ENCODE measurements at places on chromosomes 7 and 10. TPM values are rescaled to one million over a fixed set of nuclear protein-coding genes. Genes with fewer than 3 reads are reported as not detected.

The OGA gene
- polyA plus RNA-seq: 288 TPM

The GIMAP1 gene
- polyA plus RNA-seq: 6.2 TPM

The MACROH2A2 gene
- polyA plus RNA-seq: 69.5 TPM

The DYDC2 gene
- 0.64 TPM for polyA plus RNA-seq

The TMEM184A gene
- 3.2 TPM for polyA plus RNA-seq

The SPDYE2B gene
- polyA plus RNA-seq: 2.5 TPM

The MSMB gene
- not detected for polyA plus RNA-seq

The DTX2 gene
- polyA plus RNA-seq: 10.9 TPM

The GIMAP4 gene
- 83.2 TPM for polyA plus RNA-seq

The INHBA gene
- 1.1 TPM for polyA plus RNA-seq

The CABCOCO1 gene
- 4.0 TPM for polyA plus RNA-seq

The HGF gene
- 21.7 TPM for polyA plus RNA-seq

The TMEM213 gene
- polyA plus RNA-seq: 1.1 TPM

The CRHR2 gene
- polyA plus RNA-seq: 0.31 TPM

The KIAA1217 gene
- 60.8 TPM for polyA plus RNA-seq

The APBB1IP gene
- 2.2 TPM for polyA plus RNA-seq

The SCD gene
- polyA plus RNA-seq: 17.3 TPM

The MBL2 gene
- not detected for polyA plus RNA-seq

The LRRN3 gene
- 58.6 TPM for polyA plus RNA-seq

The RNF32 gene
- polyA plus RNA-seq: 7.3 TPM

The SPAM1 gene
- polyA plus RNA-seq: not detected

The LRIT2 gene
- not detected for polyA plus RNA-seq

The CUL2 gene
- polyA plus RNA-seq: 41.0 TPM

The MYL10 gene
- 0.17 TPM for polyA plus RNA-seq

The HOXA4 gene
- polyA plus RNA-seq: 34.5 TPM

The LYZL1 gene
- not detected for polyA plus RNA-seq

The SKIDA1 gene
- polyA plus RNA-seq: 5.1 TPM

The CPED1 gene
- polyA plus RNA-seq: 29.0 TPM

The GTF2IRD1 gene
- polyA plus RNA-seq: 36.8 TPM

The RRP12 gene
- 26.1 TPM for polyA plus RNA-seq

The AGK gene
- polyA plus RNA-seq: 35.2 TPM

The CYP26C1 gene
- polyA plus RNA-seq: not detected

The KIF5B gene
- 160 TPM for polyA plus RNA-seq

The CCDC6 gene
- 45.8 TPM for polyA plus RNA-seq

The WNT8B gene
- polyA plus RNA-seq: 0.10 TPM

The WIPF3 gene
- polyA plus RNA-seq: 1.0 TPM

The OR2A1 gene
- polyA plus RNA-seq: 2.1 TPM

The JAKMIP3 gene
- polyA plus RNA-seq: 0.35 TPM
